ENCODE measurements at places on chromosomes 2 and 18. TPM values are rescaled to one million over a fixed set of nuclear protein-coding genes. Genes with fewer than 3 reads are reported as not detected.

Gene KLHL14
- 3.3 TPM for total RNA-seq

Gene SKA1
- total RNA-seq = 35.8 TPM

Gene COX7A2L
- total RNA-seq = 113 TPM

Gene CYBRD1
- total RNA-seq = 46.8 TPM

Gene SGPP2
- 1.8 TPM for total RNA-seq

Gene SERPINB11
- not detected for total RNA-seq

Gene TANK
- total RNA-seq = 16.9 TPM

Gene STPG4
- total RNA-seq = 0.98 TPM

Gene THSD7B
- 0.13 TPM for total RNA-seq

Gene SMAD2
- 47.9 TPM for total RNA-seq

Gene TEX44
- not detected for total RNA-seq

Gene IL1A
- not detected for total RNA-seq

Gene STAMBP
- total RNA-seq = 24.0 TPM

Gene SLC25A12
- total RNA-seq = 9.3 TPM

Gene AAMP
- total RNA-seq = 88.8 TPM

Measured in mesangial cell (primary cell).